ENCODE measurements at places on chromosomes 7 and 10.

DNA sequence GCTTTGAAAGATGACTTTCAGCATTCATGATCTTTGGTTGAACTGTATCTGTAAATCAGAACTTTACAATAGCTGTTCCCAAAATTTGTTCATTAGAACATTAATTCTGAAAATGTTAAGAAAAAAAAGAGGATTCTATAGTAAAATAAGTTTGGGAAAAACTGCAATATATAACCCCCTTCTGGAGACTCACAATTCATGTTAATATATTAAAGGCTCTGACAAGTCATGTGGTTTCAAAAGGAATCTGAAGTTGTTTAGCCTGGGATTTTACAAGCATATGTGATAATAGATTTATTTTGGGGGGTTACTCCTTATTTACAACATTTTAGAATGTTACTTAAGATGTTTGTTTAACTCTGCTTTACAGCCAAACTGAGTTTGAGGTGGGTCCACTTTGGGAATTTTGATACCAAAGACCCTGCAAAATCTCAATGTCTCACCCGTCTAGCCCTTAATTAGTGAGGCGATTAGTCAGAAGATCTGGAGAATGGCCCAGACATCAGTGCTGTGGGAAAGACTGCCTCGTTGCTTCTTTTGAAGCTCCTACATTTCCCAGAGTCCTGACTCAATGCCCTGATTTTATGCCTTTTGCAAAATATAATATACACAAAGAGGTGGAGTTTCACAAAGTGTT lies 40.0 kb downstream of the CDK1 start:
- no peak for DNase-seq

DNA sequence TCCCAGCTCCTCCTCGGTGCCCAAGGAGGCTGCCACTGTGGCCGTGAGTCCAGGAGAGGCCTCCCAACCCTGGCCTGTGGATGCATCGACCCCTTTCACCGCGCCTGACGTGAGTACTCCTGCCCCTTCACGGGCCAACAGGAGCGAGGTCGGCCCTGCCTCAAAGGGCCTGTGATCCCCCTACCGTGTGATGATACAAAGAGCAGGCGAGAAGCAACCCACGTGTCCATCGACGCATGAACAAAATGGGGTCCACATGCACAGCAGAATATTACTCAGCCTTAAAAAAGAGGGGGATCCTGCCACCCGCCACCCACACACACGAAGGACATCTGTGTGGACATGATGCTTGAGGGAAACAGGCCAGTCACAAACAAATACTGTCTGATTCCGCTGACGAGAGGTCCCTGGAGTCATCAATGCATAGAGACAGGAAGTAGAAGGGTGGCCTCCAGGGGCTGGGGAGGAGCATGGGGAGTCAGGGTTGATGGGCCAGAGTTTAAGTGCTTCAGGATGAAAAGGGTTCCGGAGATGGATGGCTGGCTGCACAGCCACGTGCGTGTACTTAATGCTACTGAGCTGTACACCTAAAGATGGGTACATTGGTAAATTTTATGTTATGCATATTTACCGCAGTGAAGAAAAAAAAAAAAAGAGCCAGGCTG lies 151.9 kb downstream of the PRKAG2 start:
- DNase-seq = no peak

GRCh38 chr10:62306663-62307062 lies 38.0 kb upstream of the RTKN2 start:
- no peak for DNase-seq

DNA sequence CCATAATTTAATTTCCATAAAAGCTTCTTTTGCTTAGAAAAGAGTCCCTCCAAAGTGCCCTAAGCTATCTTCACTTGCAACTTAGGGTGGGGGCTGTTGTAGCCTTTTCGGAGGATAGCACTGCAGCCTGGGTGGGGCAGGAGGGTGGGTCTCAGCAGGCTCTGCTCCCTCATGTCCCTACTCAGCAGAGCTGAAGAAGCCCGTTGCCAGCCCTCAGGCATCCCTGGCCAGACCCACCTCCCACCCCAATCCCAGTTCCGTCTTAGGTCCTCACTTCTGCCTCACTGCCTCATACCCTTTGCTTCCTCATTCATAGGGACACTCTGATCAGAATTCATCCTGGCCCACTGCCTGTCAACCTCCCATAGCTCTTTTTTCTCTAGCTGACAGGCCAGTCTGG lies 99.8 kb upstream of the ZMIZ1 start:
- no peak for DNase-seq

- DNase-seq = no peak
Measured at GRCh38 chr10:69839696-69840345, 38.1 kb downstream of the COL13A1 start.

- no peak for DNase-seq
Measured at GRCh38 chr10:50554376-50554994, 69.3 kb downstream of the SGMS1 start.

- no peak for DNase-seq
Measured at GRCh38 chr10:78215645-78216044, 182.0 kb downstream of the RPS24 start.
